NCI-H187 (cell line): ENCODE measurements at places on chromosomes 12 and 14.

- no peak for DNase-seq
Measured at GRCh38 chr14:20472536-20473169, 3.4 kb downstream of the PNP start.

DNA sequence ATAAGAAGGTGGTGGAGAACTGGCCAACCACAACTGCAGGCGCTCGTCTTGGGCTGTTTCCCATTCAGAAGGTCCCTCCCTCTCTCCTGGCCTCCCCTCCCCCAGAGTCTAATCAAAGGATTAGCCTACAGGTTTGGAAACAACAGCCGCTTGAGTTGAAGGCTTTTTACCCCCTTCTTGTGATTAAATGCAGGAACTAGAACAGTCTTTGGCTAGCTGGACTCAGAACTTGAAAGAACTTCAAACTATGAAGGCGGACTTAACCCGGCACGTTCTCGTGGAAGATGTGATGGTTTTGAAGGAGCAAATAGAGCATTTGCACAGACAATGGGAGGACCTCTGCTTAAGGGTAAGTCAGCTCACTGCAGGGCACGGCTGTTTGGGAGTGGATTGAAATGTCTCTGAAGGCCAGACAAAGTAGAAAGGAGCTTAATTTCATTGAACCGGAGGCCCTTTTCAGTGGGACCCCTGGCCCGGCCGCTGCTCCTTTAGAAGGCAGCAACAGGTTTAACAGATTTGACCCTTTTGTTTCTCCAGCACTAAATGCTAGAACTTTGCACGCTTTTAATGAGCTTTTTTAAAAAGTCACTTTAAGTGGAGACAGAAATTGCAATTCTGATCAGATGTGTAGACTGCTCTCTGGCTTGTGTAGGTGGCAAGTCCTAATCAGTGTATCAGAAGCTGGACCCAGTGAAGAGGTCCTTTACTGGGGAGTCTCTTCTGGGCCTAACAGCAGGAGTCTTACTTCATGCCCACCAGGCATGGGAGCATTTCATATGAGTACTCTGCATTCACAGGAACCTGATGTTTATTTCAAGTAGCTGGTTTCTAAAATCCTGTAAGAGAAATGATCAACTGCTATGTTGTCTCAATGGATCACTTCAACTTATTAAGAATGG, 107.7 kb downstream of the ESR2 start:
- no peak for DNase-seq

DNA sequence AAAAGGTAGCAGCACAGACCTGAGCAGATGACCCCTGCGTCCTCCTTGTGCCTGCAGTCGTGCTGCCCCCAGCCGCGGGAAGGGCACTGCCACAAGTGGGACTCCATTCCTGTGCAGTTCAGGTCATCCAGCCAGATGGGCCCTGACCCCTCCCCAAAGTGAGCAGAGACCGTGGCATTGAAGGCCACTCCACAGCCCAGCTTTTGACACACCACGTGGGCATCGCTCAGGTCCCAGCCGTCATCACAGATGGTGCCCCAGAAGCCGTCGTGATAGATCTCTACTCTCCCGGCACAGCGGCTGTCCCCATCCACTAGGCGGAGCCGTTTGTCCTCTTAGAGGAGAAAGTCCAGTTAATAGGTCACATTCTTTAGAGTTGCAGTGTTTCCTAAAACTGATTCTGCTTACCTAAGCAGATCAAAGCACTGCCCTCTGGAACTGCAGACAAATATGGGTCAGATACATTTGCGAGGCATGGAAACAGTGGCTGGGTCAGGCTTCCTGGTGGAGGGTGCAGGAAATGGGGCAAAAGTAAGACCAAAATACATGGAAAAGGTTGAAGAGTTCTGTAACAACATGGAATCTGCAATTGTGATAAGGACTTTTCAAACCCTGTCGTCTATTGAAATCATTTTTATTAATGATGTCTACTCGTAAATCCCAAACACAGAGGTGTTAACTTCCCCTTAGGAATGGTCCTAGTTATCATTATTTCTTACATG, 69.4 kb downstream of the CD163L1 start:
- no peak for DNase-seq

DNA sequence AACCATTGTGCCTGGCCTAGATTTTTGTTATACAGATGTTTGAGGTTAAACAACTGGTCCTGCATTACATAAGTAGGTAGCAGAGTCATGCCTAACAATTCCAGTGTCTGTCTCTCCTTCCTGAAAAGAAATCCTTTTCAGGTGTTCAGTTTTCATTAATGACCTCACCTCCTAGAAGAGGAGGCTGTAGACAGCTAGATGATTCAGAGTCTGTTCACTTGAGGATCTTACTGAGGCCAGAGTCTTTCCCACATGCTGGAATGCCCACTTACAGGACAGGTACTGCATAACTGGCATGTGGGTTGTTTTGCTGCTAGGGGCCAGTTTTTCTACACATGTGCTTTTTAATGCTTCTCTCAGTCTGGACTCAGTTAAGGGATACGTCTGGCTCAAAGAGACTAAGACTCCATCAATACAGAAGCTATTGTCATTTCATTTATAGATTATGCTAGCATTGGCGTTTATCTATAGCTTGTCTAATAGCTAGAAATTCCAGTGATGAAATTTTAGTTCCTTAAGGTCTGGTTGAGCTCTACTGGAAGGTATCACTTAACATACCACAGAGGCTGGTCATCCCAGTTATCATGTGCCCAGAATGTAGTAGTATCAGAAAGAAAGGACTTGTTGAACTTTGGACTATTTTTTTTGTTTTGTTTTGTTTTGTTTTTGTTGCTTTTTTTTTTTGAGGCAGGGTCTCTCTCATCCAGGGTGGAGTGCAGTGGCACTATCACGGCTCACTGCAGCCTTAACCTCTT, 206.4 kb downstream of the ERC1 start:
- DNase-seq, result no peak

DNA sequence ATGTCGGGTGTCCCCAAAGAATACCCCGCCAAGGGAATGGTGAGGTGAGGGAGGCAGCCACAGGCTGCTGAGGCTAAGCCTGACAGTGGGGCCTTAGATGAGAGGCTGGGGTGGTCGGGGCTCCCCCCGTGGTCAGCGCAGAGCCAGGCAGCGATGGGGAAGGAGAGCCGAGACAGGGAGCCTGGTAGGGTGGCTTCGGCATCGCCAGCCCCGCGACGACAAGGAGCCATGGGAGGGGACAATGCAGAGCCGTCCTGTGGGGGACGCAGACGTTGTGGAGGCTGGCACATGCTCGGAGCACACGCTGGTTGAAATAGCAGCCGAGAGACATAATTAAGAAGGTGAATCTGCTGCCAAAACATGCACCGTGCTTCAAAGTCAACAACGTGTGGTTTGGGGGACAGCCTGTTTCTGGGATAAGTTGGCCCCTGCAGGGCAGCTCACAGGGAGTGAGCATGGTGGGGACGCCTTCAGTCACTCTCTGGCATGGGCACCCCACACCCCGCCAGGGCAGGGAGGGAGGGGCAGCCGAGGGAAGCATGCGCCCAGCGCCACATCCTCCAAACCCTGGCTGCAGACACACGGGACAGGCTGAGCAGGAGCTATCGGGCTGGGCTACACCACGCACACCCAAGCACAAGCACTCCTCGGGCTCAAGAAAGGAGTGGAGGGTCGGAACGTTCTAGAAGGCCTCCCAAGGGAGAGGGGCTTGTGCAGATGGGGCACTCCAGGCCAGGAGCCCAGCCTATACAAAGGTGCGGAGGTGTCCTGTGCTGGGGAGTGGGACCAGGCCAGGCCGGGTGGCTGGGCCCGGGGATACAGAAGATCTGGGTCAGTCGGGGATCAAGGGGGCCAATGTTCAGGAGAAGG, 66.6 kb upstream of the C14orf180 start:
- no peak for DNase-seq

DNA sequence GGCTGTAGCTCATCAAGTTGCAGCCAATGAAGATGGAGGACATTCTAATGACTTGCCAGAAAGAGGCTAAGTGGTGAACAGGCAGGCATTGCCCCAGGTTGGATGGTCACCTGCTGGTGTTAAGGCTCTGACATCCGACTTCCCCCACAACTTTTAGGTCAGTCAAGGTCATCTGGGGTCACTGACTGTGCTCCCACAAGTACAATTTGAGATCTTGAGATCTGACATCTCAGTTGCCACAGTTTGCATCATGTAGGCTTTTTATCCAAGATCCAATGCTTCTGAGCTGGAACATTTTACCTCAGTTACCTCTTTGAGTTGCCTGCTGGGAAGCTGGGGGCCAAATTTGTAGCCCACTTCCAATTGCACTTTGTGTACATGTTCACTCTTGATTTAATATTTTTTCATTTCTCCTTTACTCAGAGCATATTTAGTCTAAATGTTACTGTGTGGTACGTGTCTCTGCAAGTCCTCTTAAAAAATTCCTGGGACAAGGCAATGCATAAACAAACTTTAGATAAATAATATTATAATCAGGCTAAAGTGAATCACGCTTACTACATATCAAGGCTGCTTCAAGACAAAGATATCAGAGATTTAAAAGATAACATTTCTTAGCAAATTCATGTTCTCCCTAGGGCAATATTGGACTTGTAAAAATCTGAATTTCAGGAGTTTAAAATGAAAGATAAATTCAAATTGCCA, 61.4 kb downstream of the SEL1L start:
- DNase-seq, result no peak

DNA sequence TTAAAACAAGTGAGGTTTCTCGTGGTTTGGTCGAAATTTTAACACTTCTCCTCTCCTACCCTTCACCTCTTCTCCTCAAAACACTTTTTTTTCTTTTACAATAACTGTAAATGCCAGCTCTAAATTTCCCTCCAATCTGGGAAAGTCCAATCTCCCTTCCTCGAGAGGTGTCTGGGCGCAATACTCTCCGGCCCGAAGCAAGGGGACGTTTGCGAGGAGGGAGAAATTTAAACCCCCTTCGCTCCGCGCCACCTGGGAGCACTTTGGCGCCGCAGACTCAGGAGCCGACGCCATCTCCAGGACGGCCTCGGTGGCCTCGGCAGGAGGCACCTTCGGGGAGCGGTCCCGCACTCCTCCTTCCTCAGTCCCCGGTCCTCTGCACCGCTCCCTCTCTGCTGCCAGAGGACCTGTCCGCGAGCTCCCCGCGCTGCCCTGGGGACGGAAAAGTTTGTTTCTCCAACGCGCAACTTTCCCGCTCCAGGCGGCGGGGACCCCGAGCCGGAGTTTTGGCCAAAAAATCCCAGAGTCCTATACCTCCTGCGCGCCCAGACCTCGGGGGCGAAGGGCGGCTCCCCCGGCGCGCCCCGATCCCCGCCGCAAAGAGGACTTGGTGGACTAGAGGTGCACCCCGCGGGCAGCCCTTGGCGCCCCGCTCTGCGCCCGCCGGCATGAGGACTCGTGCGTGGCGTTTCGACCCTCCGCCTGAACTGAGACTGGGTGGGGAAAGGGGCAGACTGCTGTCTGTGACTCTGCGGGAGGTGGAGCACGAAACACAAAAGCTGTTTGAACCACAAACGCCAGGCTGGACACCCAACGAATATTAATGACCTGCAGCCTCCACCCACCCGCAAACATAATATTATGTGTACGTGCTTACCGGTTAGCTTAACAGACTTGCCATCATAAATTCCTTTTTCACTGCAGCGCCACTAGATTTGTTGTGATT, 95.2 kb upstream of the HMGA2 start:
- DNase-seq, result no peak

DNA sequence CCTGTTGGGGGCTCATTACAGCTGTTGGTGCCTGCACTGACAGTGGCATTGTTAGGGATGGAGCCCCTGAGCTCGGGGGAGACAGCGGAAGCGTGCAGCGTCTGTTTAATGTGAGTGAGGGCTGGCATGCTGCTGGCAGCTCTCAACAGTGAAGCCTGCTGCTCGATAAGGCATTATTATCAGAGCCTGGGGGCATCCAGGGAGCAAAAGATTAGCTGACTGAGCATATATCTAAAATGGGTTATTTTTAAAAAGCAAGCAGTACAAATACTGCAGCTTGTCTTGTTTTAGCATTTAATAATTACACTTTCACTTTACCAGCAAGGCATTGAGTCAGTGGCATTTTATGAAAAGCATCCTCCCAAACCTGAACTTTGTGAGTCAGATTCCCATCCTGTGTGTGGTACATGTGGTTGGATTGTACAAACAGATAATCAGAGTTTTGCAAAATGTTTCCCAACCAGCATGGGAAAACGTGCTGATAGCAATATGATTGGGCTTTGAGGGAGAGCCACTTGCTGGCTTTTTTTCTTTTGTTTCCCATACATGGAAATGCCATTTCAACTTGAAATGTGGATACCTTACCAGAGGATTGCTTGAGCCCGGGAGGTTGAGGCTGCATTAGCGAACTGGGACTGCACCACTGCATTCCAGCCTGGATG, 150.8 kb downstream of the PRKCH start:
- no peak for DNase-seq

DNA sequence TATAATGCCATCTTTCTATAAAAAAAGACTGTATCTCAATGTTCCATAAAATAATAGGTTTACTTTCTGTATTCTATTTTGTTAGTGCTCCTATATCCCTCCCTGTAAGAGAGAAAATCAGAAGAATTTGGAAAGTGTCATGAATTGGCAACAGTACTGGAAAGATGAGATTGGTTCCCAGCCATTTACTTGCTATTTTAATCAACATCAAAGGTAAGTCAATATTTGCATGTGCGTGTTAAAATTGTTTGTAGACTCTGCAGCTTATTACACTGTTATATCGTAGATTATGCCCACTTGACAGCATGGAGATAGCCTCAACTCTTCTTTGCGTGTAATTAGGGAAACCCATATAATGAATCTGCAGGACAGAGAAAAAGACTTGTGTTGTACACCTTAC, 34.0 kb downstream of the KCNMB4 start:
- no peak for DNase-seq

DNA sequence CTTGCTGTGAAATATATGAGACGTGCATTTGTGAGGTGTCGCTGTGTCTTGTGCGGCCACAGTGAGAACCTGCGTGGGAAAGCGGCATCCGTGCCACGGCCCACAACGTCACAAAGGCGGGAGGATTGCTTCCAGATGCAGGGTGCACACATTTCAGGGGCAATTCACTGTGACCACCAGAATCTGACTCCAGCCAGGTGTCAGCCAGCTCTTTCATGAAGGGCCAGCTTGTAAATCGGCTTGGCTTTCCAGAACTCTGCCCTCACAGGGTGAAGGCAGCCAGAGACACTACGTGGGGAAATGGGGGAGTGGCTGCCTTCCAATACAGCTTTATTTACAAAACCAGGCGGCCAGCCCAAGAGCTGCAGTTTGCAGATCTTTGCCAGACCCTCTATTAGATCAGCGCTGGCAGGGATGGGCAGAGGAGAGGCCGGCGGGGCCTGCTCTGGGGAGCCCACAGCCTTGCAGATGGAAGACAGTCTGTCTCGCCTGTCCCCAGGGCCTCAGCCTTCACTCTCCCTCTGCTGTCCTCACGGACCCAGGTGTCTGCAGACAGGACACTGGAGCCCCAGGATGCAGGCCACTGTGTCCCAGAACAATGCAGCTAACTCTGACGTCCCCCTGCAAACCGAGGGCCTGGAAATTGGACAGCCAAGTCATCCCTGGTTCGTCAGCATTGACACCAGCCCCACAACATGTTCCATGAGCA, 53.5 kb downstream of the ADGRD1 start:
- no peak for DNase-seq

- no peak for DNase-seq
Measured at GRCh38 chr12:124928095-124928911, 13.9 kb upstream of the UBC start.

- DNase-seq, result no peak
Measured at GRCh38 chr12:71759941-71760340, 5.3 kb downstream of the RAB21 start.
